HuH-7 (cell line): ENCODE measurements at places on chromosomes 4 and X.

- DNase-seq = no peak
Observed at GRCh38 chrX:69615342-69615741, 571 bp upstream of the EDA start.

- DNase-seq = no peak
Observed at GRCh38 chr4:101958547-101958946, 168.0 kb downstream of the BANK1 start.

- DNase-seq = no peak
Observed at GRCh38 chrX:136185401-136186022, 38.2 kb downstream of the FHL1 start.

- DNase-seq = no peak
Observed at GRCh38 chr4:96175871-96176270, 336.0 kb downstream of the PDHA2 start.

GRCh38 chr4:8228319-8229250 lies 29.5 kb downstream of the SH3TC1 start:
- no peak for DNase-seq

- no peak for DNase-seq
Observed at GRCh38 chr4:101458914-101459313, 111.6 kb upstream of the PPP3CA start.

- no peak for DNase-seq
Observed at GRCh38 chr4:83855044-83855443, 319.1 kb downstream of the GPAT3 start.

GRCh38 chr4:83932750-83933391 lies 397.0 kb downstream of the GPAT3 start:
- DNase-seq = no peak

- DNase-seq = no peak
Observed at GRCh38 chr4:118282692-118283091, 70.1 kb downstream of the PRSS12 start.

GRCh38 chr4:69707807-69708206 lies 52.6 kb downstream of the SULT1B1 start:
- DNase-seq = no peak

DNA sequence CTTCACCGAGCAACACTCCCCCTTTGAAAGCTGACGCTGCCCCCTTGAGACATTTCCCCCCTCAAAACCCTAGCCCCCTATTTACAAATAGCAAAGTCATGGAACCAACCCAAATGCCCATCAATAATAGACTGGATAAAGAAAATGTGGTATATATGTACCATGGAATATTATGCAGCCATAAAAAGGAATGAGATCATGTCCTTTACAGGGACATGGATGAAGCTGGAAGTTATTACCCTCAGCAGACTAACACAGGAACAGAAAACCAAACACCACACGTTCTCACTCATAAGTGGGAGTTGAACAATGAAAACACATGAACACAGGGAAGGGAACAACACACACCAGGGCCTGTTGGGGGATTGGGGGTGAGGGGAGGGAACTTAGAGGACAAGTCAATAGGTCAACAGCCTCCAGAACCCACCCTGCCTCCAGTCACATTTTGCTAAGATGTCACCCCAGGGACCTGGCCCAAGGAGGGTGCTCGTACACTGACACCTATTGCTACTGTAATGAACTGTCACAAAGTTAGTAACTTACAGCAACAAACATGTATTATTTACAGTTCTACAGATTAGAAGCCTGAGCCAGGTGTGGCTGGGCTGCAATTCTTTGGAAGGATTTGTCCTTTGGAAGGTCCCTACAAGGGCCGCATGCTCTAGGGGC lies 20.6 kb downstream of the SCD5 start:
- DNase-seq = no peak

DNA sequence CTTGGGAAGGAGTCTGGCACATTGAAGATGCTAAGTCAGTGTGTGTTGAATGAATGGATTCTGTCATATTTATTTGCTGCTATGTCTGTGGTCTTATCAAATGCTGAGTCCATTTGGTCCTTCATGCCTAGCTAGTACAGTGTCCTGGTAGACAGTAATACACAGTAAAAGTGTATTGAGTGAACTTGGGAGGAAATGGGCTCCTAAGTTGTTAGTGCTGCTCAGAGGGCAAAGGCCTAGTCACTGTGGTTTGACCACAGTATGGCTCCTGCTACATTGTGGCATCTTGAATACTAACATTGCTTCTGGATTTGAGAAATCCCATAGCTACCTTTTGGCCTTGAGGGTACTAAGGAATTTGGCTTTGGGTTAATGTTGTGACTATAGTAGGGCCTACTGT lies 33.9 kb downstream of the MTM1 start:
- DNase-seq = no peak

DNA sequence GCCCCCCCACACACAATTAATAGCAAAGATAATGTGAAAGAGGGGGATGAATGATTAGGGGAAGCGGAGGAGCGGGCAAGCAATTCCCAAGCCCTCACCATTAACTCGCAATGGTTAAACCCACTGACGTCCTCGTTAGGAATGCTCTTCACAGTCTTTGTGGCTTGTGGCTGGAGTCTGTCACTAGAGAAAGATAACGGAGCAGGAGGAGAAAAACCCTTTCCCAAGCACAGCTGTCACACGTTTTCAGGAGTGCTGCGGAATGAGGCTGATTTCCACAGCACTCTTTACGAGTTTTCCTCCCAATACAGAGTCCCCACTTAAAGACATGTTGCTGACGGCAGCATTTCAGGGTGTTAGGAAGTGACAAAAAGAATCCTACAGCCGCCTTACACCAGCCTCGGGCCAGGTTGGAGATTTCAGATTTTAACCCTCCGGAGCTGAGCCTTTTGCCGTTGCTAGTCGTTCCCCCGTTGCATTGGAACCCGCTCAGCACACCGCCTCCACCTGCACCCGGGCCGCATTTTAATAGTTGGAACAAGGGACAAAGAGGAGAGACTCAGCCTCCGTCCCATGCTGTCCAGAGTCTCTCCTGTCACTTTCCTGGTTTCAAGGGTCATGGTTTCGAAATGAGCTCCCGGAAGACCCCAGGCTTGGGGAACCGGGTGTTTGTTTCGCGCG lies 92.2 kb downstream of the GEMIN8 start:
- no peak for DNase-seq

DNA sequence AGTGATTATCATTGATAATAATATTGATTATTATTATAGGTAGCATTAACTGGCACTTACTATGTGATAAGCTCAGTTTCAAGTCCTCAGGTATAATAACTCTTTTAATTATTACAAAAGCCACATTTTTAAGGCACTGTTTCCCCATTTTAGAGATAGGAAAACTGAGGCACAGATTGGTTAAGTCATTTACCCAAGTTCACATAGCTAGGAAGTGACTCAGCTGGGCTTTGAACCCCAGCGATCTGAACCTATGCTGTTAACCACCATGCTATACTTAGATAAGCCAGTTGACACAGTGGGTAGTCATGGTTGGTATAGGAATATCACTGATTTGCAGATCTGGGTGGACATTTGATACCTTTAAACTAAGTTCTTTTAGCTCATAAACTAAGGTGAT lies 110.4 kb downstream of the FRAS1 start:
- no peak for DNase-seq

- DNase-seq = no peak
Observed at GRCh38 chr4:1359976-1360375, 13.0 kb downstream of the UVSSA start.

GRCh38 chrX:134792077-134792476 lies 133.8 kb upstream of the PLAC1 start:
- DNase-seq = no peak

DNA sequence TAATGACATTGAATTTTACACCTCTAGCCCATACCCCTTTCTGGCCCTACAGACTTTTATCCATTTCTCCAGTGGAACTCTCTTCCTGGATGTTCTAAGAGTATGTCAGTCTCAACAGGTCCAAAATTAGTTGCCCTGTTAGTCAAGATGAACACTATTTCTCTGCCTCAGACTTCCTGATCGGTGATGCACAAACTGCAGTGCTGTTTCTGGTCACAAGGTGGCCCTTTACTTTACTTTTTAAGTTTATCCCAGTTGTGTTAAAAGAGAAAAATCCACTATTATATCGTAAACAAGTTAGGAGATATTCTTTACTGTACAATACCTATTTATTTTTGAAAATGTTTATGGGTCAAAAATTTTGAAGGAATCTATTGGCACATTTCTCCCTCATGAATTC lies 13.1 kb downstream of the TCEAL7 start:
- DNase-seq = peak; percentile 32

GRCh38 chrX:152138388-152138784 lies at the start of gene MAGEA10:
MAGEA10 (minus strand) TSS chrX:152138577; CDS start chrX:152135620, 2,957 bp downstream.
- no peak for DNase-seq

DNA sequence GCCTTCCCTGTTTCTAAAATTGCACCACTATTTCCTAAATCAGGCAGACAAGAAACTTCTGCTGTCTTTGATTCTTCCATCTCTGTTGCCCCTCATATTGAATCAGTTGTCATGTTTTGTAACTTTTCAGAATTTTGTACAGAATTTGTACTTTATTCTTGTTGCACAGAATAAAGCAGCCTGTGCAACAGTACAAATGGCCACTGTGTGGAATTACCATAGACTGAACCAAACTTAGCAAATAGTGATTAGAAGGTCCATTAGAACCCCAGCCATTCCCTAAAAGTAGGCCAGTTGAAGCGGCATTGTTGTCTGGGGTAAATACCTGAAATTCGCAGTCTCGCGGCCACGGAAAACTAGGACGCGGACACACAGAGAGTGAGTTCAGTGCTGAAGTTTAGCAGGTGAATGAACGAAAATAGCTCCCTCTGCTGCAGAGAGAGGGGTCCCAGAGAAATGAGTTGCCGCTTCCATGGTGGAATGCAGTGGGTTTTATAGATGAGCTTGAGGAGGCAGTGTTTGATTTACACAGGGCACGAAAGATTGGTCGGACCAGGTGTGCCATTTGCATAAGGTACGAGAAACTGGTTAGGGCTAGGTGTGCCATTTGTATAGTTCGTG lies 71.8 kb downstream of the C4orf33 start:
- no peak for DNase-seq

GRCh38 chrX:129641941-129642340 lies 12.8 kb downstream of the APLN start:
- DNase-seq = no peak

- no peak for DNase-seq
Observed at GRCh38 chrX:47239898-47240545, 7.2 kb downstream of the USP11 start.

DNA sequence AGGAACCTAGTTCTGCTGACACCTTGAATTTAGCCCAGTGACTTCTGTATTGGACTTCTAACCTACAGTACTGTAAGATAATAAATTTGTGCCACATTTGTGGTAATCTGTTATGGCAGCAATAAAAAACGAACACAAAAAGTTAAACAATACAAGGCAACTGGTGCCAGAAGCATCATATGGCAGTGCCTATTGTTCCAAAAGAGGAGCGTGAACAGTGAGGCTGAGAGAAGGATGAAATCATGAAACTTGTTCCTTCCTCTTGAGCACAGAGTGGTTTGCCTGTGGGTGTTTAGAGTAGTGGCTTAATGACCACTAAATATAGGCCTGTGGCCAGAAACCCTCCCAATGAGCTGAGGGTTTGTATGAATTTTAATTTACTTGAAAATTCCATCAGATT lies 69.7 kb upstream of the PGRMC2 start:
- no peak for DNase-seq

DNA sequence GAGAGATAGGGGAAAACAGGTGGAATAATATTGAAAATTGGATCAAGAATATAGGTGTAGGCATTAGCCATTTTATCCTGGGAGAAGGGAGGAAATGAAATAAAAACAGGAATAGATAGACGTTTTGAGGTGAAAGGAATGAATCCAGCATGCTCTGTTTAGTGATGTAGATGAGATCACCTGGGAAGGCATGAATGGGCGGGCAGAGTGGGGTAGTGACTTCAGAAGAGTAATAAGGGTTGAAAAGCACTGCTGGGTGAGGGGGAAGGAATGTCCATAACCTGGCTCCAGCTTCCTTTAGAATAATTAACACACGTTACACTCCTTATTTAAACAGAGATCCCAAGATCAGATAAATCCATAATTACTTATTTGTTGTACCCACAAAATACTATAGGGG lies 191.1 kb upstream of the ANXA3 start:
- no peak for DNase-seq

DNA sequence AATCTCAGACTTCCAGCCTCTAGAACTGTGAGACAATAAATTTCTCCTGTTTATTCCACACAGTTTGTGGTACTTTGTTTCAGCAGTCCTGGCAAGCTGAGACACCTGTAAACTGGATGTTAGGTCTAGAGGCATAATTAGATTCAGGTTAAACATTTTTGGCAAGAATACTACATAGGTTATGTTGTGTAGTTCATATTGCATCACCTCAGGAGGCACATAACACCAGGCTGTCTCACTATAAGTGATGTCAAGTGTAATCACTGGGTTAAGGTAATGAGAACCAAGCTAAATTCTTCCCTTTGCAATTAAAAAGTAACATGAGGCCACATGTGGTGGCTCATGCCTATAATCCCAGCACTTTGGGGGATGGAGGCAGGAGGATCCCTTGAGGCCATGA lies 214.2 kb downstream of the ZNF674 start:
- no peak for DNase-seq

GRCh38 chr4:74619931-74620702 lies 174.2 kb downstream of the BTC start:
- no peak for DNase-seq

GRCh38 chrX:80512924-80513323 lies 92.7 kb downstream of the TENT5D start:
- DNase-seq = no peak

GRCh38 chr4:136763919-136764318 lies 768.4 kb downstream of the PCDH18 start:
- no peak for DNase-seq

DNA sequence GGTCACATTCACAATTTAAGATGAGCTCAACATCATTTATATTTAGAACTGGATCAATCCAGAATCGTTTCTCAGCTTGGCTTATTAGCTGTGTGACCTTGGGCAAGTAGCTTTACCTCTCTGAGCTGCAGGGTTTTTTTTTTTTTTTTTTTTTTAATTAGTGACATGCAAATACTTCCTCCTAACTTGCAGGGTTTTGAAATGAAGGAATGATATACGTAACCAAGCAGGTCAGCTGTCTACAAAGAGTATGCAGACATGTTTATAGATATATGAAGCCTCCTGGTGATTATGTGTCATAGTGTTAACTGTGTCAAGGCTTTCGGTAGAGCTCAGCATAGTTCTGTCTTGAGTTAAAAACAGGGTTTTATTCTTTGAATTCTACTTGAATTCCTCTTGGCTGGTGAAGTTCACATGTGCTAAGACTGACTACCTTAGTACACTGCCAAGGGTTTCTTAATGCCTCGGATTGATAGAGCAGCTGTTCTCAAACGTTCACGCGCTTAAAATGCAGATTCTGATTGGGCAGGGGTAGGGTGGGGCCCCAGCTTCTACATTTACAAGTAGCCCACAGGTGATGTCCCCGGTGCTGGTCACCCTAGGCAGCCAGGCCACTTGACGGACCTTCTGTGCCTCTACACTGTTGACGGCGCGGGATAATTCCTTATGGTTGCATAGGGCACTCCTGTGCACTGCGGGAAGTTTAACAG lies 654 bp upstream of the STS start:
- DNase-seq = no peak

GRCh38 chr4:98663226-98664006 lies 5.0 kb upstream of the TSPAN5 start:
- DNase-seq = no peak

- no peak for DNase-seq
Observed at GRCh38 chrX:104295636-104296035, 40.9 kb upstream of the ESX1 start.

GRCh38 chrX:37371578-37371991 lies 22.4 kb downstream of the PRRG1 start:
- no peak for DNase-seq
